ENCODE measurements at places on chromosomes 4 and X.

- DNase-seq: no peak
Measured at GRCh38 chrX:48919360-48919841, 577 bp upstream of the PIM2 start.

DNA sequence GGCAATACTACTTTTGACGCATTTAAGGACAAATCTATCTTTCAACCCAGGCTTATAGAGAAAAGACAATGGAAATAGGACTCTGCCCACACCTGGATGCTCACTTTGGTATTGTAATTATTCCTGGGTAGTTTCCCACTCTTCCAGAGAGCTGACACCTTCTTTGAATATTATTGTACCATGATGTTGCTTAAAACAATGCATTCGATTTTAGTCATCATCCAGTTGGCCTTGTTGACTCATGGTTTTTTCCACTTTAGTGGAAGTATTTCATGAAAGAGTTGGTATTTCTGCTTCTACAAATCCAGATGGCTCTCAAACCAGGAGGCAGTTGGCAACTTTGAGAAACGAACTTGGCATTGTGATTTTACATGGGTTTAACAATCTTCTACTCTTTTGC is 124.2 kb downstream of the ENOX2 start:
- no peak for DNase-seq

- no peak for DNase-seq
Measured at GRCh38 chr4:79682161-79682560, 274.1 kb upstream of the GK2 start.

DNA sequence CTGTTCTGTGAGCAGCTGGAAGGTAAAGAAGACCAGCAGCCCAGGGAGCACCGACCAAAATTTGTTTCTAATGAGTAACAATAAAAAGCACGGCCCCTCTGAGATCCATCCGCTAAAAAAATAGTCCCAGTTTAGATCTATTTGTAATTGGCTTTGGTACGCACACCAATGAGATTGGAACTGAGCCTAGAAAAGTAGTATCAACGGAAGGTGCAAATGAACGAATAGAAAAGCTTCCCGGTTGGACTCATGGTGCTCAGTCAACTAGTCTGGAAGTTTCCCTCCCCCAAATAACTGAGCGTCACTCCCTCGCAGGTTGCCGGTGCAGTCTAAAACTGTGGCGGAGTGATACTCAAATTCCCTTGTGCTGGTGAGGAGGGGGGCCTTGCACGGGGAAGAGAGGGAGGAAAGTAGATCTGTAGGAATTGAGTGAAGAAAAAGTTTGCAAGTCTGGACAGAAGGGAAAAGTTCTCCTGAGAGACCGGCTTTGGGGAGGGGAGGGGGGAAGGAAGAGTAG is at the start of gene COL4A5:
TSS of gene COL4A5 (plus strand) at position 413 of the 517 bp plus-strand sequence. CDS start 288 bp downstream, outside the sequence.
- DNase-seq: peak; percentile 40

GRCh38 chrX:12700745-12701144 is 90.5 kb upstream of the PRPS2 start:
- peak; percentile 58 for DNase-seq

- DNase-seq: no peak
Measured at GRCh38 chr4:158884280-158884679, 115.5 kb downstream of the FNIP2 start.

DNA sequence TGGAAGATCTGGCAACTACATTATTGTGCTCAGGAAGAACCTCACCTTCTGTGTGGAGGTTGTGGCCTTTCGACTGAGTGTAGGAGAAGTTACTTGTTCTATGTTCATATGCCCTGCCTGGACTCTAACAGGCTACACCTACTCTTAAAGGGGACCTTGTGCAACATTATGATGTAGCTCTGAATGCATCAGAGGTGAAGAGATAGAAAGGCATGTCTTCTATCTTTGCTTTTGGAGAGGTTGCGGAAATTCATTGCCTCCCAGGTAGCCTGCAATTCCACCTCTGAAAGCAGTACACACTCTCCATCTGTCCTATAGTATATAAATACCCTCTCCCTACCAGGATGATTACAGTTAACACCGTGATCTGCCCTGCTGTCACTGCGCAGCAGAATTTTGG is 7.1 kb upstream of the SLAIN2 start:
- no peak for DNase-seq
